Activated CD4-positive, alpha-beta T cell treated with anti-CD3 and anti-CD28 coated beads for 36 hours (primary cell): ENCODE measurements at places on chromosomes 11 and 22.
A peak's percentile ranks its signal among the peaks of the same experiment; 100 is the strongest.

GRCh38 chr11:127926721-127927120 is 660.6 kb downstream of the ETS1 start:
- no peak overlapping the region for H3K27ac ChIP-seq
- no peaks in the 10 kb centered on the region for H3K36me3 ChIP-seq
- H3K4me3 ChIP-seq = no peak overlapping the region
- no peaks in the 10 kb centered on the region for H3K4me1 ChIP-seq
- H3K27me3 ChIP-seq = peaks cover 31% of the 10 kb centered on the region
- no peak for DNase-seq

GRCh38 chr11:1498262-1498661 is 11.7 kb upstream of the MOB2 start:
- H3K27ac ChIP-seq = no peak overlapping the region
- H3K4me3 ChIP-seq = no peak overlapping the region
- no peak for DNase-seq

GRCh38 chr11:22730319-22730718 is 63.9 kb downstream of the GAS2 start:
- no peaks in the 10 kb centered on the region for H3K4me1 ChIP-seq
- no peaks in the 10 kb centered on the region for H3K36me3 ChIP-seq
- no peaks in the 10 kb centered on the region for H3K27me3 ChIP-seq

GRCh38 chr11:44566952-44567875 is 1.8 kb downstream of the CD82 start:
- peak; percentile 74 for DNase-seq
- H3K27me3 ChIP-seq = no peaks in the 10 kb centered on the region
- peaks cover 63% of the 10 kb centered on the region for H3K4me1 ChIP-seq
- H3K36me3 ChIP-seq = peaks cover 33% of the 10 kb centered on the region

- peak; percentile 21 for DNase-seq
- H3K27ac ChIP-seq = no peak overlapping the region
- peaks cover 8% of the 10 kb centered on the region for H3K27me3 ChIP-seq
- peaks cover 4% of the 10 kb centered on the region for H3K4me1 ChIP-seq
These were observed 72.9 kb downstream of the CSNK2A3 start for GRCh38 chr11:11279956-11280689.

- H3K27ac ChIP-seq = no peak overlapping the region
- H3K4me1 ChIP-seq = no peaks in the 10 kb centered on the region
- DNase-seq = no peak
- H3K36me3 ChIP-seq = peaks cover 9% of the 10 kb centered on the region
These were observed 32.9 kb downstream of the PPIL2 start for GRCh38 chr22:21698430-21699329.

DNA sequence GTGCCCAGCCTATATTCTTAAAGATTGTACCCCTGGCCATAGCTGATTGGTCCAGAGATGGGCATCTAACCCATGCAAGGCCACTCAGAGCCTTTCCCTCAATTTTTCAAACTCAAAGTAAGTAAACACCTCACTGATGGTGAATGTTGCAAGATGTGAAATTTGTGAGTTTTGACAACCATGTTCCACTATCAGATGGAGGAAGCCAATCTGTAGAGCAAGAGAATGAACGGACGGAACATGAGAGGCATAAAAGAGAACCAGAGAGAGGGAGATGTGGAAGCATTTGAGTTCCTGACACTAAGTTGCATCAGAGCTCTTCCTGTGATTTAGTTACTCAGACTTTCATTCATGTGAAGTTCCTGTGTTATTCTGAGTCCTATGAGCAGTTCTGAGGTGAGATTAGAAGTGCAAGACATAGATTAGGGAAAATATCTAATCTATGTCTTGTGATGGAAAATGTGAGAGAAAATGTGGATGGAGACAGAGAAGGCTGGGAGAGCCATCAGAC is 73.3 kb downstream of the PRSS23 start:
- H3K4me3 ChIP-seq = no peak overlapping the region
- DNase-seq = no peak
- H3K4me1 ChIP-seq = no peaks in the 10 kb centered on the region
- H3K36me3 ChIP-seq = no peaks in the 10 kb centered on the region

GRCh38 chr11:16013649-16014275 is 342.6 kb downstream of the SOX6 start:
- no peak for DNase-seq
- no peaks in the 10 kb centered on the region for H3K4me1 ChIP-seq
- no peaks in the 10 kb centered on the region for H3K36me3 ChIP-seq

DNA sequence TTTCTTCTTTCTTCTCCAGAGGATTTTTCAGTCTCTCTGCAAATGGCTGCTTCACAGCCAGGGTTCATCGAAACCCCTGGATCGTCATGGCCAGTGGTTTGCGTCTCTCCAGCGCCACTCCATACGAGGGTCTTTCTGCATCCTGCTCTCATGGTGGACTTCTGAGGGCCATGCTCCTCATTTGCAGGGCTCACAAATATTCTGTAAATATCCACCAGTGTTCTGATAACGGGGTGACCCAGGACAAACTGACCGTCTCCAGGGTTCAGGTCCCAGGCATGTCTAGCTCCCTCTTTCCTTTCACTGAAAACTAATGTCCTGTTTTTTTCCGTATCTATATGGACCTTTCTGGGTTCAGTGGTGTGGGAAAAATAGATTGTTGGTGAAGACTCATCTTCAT is 15.7 kb upstream of the VPREB1 start:
- no peak overlapping the region for H3K27ac ChIP-seq
- no peaks in the 10 kb centered on the region for H3K4me1 ChIP-seq
- H3K27me3 ChIP-seq = peaks cover 2% of the 10 kb centered on the region
- no peaks in the 10 kb centered on the region for H3K36me3 ChIP-seq

DNA sequence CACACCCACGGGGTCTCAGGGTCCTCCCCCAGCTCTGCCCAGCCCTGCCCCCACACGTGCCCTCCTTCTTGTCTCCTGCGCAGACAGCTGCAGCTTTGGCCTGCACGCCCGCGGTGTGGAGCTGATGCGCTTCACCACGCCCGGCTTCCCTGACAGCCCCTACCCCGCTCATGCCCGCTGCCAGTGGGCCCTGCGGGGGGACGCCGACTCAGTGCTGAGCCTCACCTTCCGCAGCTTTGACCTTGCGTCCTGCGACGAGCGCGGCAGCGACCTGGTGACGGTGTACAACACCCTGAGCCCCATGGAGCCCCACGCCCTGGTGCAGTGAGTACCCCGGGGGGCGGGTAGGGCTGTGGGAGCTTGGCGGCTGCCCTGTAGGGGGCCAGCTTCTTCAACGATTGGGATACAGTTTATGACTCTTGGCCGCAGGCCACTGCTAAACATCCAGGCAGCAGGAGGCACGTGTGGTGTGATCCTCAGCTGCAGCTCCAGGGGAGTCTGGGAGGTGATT is 30.8 kb downstream of the ST14 start:
- H3K36me3 ChIP-seq = no peaks in the 10 kb centered on the region
- H3K27ac ChIP-seq = no peak overlapping the region
- no peak for DNase-seq
- H3K4me3 ChIP-seq = no peak overlapping the region

GRCh38 chr11:1262172-1263006 is 39.5 kb downstream of the MUC5B start:
- H3K27me3 ChIP-seq = no peaks in the 10 kb centered on the region
- peak overlapping the region; percentile 84 for H3K27ac ChIP-seq
- H3K4me1 ChIP-seq = peaks cover 14% of the 10 kb centered on the region

- H3K27me3 ChIP-seq = peaks cover 1% of the 10 kb centered on the region
- no peaks in the 10 kb centered on the region for H3K4me1 ChIP-seq
- no peak overlapping the region for H3K4me3 ChIP-seq
- no peaks in the 10 kb centered on the region for H3K36me3 ChIP-seq
These were observed 341.0 kb downstream of the ETS1 start for GRCh38 chr11:128246364-128246801.

DNA sequence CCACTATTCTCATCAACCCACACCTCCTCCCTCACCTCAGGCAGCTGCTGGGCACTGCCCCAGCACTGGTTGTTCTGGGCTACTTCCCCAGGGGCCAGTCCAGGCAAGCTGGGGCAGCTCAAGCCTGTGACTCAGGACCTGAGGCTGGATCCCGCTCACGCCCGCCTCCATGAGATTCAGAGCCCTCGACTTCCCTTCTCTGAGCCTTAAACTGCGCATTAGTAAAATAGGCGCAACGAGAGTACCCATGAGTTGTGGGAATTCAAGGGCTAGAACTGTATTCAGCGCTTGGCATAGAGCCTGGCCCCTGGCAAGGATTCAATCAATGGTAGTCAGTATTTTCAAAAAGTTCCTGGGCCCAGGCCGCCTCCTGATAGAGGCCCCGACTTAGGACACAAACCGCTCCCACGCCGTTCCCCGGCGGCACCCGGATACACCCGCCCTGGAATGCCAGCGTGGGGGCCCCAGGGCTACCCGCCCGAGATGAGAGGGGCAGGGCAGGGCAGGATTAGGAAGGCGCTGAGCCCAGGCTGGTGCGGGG is 723 bp upstream of the CD82 start:
- H3K4me3 ChIP-seq = peak overlapping the region; percentile 93
- H3K27ac ChIP-seq = peak overlapping the region; percentile 63
- peaks cover 19% of the 10 kb centered on the region for H3K36me3 ChIP-seq
- H3K4me1 ChIP-seq = peaks cover 52% of the 10 kb centered on the region
- DNase-seq = peak; percentile 36

GRCh38 chr11:45794169-45794568 is 10.8 kb upstream of the SLC35C1 start:
- H3K4me1 ChIP-seq = no peaks in the 10 kb centered on the region
- DNase-seq = no peak
- no peak overlapping the region for H3K27ac ChIP-seq
- H3K27me3 ChIP-seq = peaks cover 2% of the 10 kb centered on the region
- no peak overlapping the region for H3K4me3 ChIP-seq
- no peaks in the 10 kb centered on the region for H3K36me3 ChIP-seq

GRCh38 chr22:26479043-26479791 is 4.4 kb downstream of the HPS4 start:
- H3K27me3 ChIP-seq = no peaks in the 10 kb centered on the region
- peak overlapping the region; percentile 75 for H3K27ac ChIP-seq
- H3K36me3 ChIP-seq = peaks cover 47% of the 10 kb centered on the region
- peak overlapping the region; percentile 69 for H3K4me3 ChIP-seq
- no peak for DNase-seq

- no peak overlapping the region for H3K27ac ChIP-seq
- no peaks in the 10 kb centered on the region for H3K4me1 ChIP-seq
- peaks cover 2% of the 10 kb centered on the region for H3K27me3 ChIP-seq
- H3K36me3 ChIP-seq = no peaks in the 10 kb centered on the region
- H3K4me3 ChIP-seq = no peak overlapping the region
- no peak for DNase-seq
These were observed 503.7 kb downstream of the NTM start for GRCh38 chr11:131874070-131874469.

DNA sequence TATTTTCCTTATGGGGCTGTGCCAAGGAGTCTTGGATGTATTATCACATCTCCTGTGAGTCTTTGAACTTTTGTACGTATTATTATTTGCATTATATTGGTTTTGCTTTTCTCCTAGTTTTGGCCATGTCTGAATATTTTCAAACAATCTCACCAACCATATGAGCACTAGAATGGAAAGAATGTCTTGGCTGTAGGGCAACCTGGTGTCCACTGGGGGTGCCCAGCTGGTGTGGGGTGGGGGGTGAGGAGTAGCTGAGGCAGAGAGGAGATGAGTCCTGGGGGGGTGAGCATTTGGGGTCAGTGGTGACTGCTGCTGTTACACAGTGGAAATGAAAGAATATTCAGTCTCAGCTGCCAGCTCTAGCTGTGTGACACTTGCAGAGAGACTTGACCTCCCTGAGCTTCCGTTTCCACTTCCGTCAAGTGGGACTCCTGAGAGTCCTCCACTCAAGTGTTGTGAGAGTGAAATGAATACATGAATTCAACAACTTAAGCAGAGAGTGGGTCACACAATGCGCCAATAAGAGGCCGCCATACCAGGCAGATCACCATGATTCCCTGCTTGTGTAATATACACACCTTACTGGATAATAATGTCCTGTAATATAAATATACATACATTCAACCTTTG is 12.7 kb upstream of the PVALB start:
- no peak overlapping the region for H3K27ac ChIP-seq
- DNase-seq = no peak
- no peak overlapping the region for H3K4me3 ChIP-seq
- H3K4me1 ChIP-seq = peaks cover 16% of the 10 kb centered on the region
- peaks cover 36% of the 10 kb centered on the region for H3K27me3 ChIP-seq

DNA sequence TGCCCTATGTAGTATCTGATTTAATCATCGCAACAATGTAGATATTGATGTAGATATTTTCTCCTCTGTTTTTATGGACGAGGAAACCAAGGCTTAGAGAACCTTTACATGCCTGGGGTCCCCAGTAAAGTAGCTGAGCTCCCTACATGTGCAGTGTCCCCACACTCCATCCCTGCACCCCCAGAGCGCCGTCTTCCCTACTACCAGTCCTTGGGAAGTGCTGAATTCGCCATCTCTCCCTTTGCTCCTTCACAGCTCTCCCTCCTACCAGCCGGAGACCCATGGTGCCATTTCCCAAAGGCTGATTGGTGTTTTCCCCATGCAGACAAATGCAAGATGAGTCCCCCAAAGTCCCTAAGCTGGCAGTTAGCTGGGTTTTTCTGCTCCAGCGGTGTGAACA is 86.0 kb downstream of the CEP164 start:
- H3K4me1 ChIP-seq = no peaks in the 10 kb centered on the region
- peaks cover 9% of the 10 kb centered on the region for H3K36me3 ChIP-seq
- DNase-seq = no peak
- no peak overlapping the region for H3K4me3 ChIP-seq
- no peaks in the 10 kb centered on the region for H3K27me3 ChIP-seq
- H3K27ac ChIP-seq = no peak overlapping the region

DNA sequence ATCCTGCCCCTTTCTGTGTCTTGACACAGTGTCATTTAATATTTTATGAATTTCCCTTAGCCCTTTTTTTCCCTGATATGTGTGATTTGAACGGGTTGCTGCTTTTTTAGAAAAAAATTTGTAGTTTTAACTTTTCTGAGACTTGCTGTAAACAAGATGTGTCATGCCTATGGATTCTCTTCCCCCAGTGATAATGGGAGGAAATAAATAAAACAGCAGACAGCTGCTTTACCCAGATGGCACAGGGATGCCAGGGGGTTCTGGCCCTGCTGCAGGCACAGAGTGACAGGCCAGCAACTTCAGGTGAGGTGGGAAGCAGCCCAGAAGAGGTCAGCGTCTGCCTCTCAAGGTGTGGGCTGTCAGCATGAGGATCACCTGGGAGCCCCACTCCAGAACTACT is 266.9 kb downstream of the KIRREL3 start:
- no peaks in the 10 kb centered on the region for H3K4me1 ChIP-seq
- H3K27ac ChIP-seq = no peak overlapping the region
- no peak for DNase-seq
- peaks cover 8% of the 10 kb centered on the region for H3K27me3 ChIP-seq
- H3K36me3 ChIP-seq = no peaks in the 10 kb centered on the region
